MV-4-11 (cell line): ENCODE measurements at places on chromosomes 12 and 14.
A peak's percentile ranks its signal among the peaks of the same experiment; 100 is the strongest.

DNA sequence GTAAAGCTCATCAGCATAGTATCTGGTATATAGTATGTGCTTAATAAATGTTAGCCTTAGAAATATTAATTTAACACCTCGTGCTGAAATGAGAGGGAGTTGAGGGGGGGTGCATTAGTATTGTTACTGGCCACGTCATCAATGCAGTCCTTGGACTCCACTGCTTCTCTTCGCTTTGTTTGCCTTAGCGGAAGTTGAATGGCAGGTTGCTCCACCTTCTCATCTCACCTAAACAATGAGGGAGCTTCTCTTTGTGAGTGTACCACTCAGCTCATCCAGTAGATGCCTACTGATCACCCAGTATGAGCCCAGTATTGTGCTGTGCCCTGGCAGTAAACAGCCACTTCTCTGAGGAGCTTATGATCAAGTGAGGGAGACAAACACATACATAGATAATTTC is 4.5 kb downstream of the TMEM117 start:
- no peak for DNase-seq

- DNase-seq = peak; percentile 36
Observed at GRCh38 chr12:75818863-75819262, 212.7 kb downstream of the PHLDA1 start.

DNA sequence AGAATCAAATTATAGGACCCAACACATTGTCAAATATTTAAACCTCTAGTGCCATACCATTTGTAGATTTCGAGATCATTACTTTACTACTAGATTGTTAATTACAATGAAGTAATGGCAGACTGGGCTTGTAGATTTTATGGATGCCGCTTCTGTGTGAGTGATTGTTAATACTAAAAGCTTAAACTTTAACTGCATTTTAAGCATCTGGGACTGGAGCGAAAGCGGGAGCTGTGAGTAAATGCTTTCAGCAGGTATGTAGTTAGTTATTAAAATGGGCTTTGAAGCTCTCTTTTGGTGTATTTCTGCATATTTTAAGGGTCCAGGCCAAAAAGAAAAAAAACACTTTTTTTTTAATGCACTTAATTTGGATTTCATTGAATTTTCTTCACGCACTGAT is 519.3 kb downstream of the MED13L start:
- no peak for DNase-seq

DNA sequence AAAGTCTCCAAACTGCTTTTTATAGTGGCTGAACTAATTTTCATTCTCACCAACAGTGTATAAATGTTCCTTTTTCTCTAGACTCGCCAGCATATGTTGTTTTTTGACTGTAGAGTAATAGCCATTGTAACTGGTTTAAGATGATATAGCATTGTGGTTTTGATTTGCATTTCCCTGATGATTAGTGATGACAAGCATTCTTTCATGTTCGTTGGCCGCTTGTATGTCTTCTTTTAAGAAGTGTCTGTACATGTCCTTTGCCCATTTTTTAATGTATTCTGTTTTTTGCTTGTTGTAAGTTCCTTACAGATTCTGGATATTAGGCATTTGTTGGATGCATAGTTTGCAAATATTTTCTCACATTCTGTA is 404.9 kb downstream of the FLRT2 start:
- no peak for DNase-seq

GRCh38 chr14:95196268-95196667 is 38.9 kb upstream of the DICER1 start:
- peak; percentile 18 for DNase-seq

GRCh38 chr12:94768398-94769046 is 118.2 kb upstream of the TMCC3 start:
- DNase-seq = no peak

- DNase-seq = no peak
Observed at GRCh38 chr14:34050606-34051005, 99.7 kb upstream of the EGLN3 start.

DNA sequence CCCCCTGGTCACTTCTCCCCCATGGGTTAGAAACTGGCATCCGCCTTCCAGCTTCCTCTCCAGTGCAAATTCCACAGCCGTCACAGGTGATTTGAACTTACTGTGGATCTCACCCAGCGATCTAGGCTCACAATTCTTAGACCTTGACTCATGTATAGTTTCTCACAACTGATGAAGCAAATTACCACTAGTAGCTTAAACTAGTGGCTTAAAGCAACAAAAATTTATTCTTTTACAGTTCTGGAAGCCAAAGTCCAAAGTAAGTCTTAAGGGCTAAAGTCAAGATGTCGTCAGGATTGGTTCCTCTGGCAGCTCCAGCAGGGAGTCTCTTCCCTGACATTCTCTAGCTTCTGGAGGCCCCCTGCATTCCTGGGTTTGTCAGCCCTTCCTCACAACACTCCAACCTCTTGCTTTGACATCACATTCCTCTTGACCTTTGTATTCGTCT is 117.4 kb downstream of the KTN1 start:
- no peak for DNase-seq

DNA sequence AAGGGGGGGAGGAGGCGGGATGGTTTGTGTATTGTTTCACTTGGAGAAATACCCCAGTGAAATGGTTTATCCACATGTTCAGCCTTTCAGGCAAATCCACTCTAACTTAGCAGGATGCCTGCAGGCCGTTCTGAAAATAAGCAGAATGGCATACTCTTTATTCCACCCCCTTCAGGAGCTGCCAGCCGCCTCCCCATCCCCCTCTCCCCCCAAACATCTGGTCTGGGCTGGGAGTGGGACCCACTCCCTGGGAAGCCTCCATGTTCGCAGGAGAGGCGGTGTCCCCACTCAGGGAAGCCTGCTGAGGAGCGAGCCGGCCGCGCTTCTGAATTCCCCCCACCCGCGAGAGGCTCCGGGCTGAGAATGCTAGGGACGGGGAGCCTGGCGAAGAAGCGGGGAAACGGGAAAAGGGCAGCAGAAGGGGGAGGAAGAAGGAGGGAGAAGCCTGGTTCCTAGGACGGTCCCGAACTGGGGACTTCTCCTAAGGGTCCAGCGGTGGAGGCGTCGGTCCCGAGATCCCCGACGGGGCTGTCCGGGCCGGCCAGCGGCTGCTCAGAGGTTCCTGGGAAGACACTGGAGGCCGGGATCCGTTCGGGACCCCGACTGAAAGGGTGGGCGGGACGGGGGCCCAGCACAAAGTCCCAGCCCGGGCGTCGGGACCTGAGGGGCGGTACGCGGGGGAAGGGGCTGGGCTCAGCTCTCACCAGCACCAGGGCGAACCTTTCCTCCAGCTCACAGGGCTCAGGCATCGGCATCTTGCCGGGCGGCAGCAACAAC is 666 bp downstream of the FMNL3 start:
- no peak for DNase-seq

GRCh38 chr12:104320627-104321024 is 17.1 kb downstream of the EID3 start:
- no peak for DNase-seq

DNA sequence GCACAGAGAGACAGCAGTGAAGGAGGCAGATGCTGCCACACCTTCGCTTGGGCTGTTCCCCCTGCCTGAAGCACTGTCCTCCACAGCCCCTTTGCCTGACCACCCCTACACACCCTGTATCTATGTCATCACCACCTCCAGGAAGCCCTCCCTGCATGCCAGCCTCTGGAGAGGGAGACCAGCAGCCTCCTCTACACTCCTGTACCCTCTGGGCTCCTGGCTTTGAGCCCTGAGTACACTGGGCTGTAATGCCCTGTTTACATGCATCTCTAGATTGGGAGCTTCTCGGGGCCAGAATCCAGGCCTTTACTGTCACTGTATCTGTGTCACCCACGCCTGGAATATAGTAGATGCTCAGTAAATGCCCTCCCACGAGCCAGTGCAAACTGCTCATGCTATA is 5.9 kb upstream of the TMEM119 start:
- no peak for DNase-seq

- DNase-seq = no peak
Observed at GRCh38 chr14:26548406-26548805, 49.4 kb downstream of the NOVA1 start.

GRCh38 chr14:99242816-99243721 is 28.9 kb downstream of the BCL11B start:
- DNase-seq = peak; percentile 11

- no peak for DNase-seq
Observed at GRCh38 chr12:25546318-25546717, 6.8 kb downstream of the LMNTD1 start.

- no peak for DNase-seq
Observed at GRCh38 chr12:21771311-21771710, 3.2 kb downstream of the KCNJ8 start.

DNA sequence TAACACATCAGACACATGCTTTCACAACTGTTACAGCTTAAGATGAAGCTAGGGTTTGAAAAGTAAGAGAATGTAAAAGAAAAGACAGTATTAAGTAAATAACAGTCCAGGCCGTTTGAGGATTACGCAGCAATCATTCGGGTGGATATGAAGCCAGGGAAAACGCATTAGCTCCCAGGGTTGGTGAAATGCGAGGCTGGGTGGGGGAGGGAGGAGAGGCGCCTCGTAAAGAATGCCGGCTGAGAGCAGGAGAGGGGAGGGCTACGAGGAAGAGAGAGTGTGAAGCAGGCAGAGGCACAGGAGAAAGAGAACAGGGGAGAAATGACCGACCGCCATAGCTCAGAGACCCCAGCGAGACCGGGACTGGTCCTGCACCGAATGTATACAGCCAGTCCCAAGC is 73.0 kb downstream of the IQSEC3 start:
- DNase-seq = no peak

GRCh38 chr12:54723379-54724256 is 75.5 kb upstream of the DCD start:
- DNase-seq = peak; percentile 38

- DNase-seq = no peak
Observed at GRCh38 chr14:73761618-73762355, 47.6 kb upstream of the PNMA1 start.
